ENCODE measurements at places on chromosomes 16 and 17.
A peak's percentile ranks its signal among the peaks of the same experiment; 100 is the strongest.

- DNase-seq: peak; percentile 45
Observed at GRCh38 chr16:84883301-84883700, 63.5 kb downstream of the CRISPLD2 start.

- peak; percentile 26 for DNase-seq
Observed at GRCh38 chr17:29838961-29839360, 91.1 kb downstream of the SSH2 start.

- DNase-seq: no peak
Observed at GRCh38 chr16:13061691-13062090, 160.3 kb downstream of the SHISA9 start.

DNA sequence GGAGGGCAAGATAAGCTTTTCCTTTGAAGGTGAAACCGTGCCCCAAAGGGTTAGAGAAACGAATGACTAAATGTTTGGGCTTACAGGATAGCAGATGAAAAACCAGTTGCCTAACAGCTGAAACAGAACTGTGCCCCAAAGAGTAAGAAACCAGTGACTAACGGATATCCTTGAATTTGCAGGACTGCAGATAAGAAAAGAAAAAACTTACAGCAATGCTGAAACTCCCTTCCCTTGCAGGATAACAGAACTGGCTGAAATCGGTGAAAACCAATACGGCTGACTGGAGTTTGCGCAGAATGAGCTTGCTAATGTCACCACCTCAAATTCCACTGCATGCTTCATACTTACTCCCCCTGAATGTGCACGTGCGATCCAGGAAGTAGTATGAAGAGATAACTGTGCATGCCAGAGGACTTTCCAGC lies 175.2 kb upstream of the NLRP1 start:
- DNase-seq: no peak

DNA sequence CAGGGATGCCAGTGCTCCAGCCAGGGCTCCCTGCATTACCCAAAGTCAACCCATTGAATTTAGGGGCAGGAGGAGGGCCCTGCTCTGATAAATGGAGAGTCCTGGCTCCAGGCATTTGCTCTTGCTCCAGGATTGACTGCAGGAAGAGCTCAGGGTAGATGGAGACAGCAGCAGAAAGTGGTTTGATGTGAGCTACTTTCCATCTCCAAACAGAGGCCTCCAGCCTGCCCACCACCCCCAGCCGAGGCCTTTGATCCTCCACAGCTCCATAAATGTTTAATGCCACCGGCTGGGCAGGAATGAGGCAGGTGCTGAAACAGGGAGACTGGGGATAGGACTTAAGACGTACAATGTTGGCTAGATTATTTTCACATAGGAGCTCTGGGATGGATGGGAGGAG lies 4.3 kb upstream of the SEZ6 start:
- no peak for DNase-seq

All from Daoy (cell line).